BJ (cell line): ENCODE measurements at places on chromosomes 2 and 18. TPM values are rescaled to one million over a fixed set of nuclear protein-coding genes. Genes with fewer than 3 reads are reported as not detected.

- no peak for DNase-seq
These were observed 17.5 kb downstream of the STAT1 start for GRCh38 chr2:190996338-190996946.

Gene FANCL
- 6.4 and 10.1 TPM in 2 replicates for polyA plus RNA-seq

DNA sequence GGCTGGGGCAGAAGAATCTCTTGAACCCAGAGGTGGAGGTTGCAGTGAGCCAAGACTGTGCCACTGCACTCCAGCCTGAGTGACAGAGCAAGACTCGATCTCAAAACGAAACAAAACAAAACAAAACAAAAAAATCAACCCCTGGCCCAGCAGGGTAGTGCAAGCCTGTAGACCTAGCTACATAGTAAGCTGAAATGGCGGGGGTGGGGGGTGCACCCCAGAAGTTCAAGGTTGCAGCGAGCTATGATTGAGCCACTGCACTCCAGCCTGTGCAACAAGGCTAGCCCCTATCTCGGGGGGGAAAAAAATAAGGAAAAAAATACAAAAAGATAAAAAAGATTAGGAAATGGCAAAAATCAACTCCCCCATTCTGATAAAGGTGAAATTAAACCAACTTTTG, 6.4 kb downstream of the ATL2 start:
- DNase-seq = no peak

Gene DAW1
- 0.10 TPM in 1 of 2 replicates, not detected in the other for polyA plus RNA-seq

DNA sequence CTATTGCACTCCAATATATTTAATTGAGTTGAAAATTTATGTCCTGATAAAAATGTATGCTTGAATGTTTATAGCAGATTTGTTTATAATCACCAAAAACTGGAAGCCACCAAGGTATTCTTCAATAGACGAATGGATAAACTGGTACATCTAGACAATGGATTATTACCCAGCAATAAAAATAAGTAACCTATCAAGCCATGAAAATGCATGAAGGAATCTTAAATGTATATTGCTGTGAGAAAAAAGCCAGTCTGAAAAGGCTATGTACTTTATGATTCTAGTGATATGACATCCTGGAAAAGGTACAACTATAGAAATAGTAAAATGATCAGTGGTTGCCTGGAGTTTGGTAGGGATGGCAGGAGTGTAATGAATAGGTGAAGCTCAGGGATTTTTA, 580.7 kb downstream of the DCC start:
- DNase-seq = no peak

DNA sequence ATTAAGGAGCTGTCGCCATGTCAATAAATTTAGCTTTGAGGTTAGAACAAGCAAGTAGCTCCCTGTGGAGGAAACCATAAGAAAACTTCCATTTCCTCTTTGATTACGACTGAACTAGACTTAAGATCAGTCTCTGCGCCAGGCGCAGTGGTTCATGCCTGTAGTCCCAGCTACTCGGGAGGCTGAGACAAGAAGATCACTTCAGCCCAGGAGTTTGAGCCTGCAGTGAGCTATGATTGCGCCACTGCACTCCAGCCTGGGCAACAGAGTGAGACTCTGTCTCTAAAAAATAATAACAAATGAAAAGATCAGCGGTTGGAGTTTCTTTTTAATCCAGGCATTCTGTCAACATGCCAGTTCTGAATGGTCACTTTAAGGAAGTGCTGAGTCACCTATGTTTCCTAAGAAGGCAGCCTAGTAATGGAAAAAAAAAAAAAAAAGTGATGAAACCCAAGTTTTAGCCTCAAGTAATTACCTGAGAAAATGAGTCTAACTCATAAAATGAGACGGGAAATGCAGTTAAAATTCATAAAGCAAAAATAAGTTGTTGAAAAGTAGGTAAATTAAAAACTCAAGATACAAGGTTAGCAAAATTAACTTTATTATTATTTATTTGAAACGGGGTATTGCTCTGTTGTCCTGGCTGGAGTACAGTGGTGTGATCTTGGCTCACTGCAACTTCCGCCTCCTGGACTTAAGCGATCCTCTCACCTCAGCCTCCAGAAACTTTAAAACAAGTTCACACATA, 10.2 kb downstream of the C18orf32 start:
- no peak for DNase-seq

- no peak for DNase-seq
These were observed 46.0 kb downstream of the ADCY3 start for GRCh38 chr2:24874035-24874434.

- no peak for DNase-seq
These were observed 631.8 kb upstream of the ID2 start for GRCh38 chr2:8049851-8050571.

DNA sequence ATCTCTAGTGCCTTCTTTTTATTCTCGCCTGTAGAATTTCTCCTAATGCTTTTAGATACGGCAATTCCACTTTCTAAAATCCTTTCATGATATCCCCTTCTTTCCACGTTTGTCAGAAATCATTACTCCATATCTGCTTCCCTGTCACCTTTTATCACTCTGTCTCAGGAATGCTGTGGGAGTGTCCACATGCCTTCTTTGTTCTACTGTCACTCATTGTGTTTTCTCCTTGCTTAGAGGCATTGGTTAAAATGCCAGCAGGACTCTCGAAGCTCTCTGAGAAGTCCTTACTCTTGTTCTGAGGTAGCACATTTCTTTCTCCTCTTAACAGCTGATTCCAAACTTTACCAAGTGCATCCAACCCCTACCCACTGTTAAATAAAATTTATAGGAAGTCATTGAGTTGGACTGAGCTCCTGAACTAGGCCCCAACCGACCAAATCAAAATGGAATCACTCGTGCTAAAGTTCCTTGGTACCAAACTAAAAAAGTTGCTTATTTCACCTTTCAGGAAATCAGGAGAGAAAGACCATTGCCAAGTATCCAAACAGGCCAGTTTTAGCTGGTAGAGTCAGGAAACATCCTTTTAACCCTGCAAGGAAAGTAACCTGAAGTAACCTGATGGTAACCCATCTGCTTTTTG, 10.6 kb upstream of the GALNT5 start:
- DNase-seq = no peak

Gene TRABD2A
- polyA plus RNA-seq = 3.0 and 3.8 TPM in 2 replicates

Gene CEP192
- 13.3 and 17.0 TPM in 2 replicates for polyA plus RNA-seq

Gene LBX2
- polyA plus RNA-seq = 0.37 and 0.61 TPM in 2 replicates

DNA sequence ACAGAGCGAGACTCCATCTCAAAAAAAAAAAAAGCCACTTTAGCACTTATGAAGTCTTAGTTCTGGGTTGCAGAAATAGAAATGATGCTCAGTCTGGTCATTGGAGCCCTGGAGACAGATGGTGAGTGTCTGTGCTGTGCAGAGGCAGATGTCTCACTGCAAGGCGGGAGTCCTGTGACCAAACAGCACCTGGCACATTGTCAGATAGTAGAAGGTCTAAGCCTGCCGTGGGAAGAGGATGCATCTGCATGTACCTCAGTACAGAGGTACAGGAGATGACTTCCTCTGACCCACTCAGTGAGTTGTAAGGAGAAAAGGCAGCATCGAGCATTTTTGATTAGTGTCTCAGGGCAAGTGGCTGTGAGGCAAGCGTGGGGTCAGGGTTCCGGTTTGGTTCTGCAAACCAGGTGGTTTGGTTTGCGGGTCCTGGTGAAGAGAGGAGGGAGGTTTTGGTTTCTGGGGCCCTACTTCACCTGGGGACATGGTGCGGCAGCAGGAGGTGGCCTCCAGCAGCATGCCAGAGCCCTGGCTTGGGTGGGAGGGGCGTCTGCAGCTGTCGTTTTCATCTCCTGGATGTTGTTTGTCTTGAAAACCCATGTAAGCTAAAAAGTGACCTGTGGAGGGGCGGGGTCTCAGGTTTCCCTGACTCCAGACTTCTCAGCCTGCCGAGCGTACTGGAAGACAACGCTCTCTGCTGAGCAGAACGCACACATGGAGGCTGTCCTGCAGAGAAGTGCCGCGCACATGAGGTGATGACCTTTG, 3.8 kb downstream of the RBFA start:
- no peak for DNase-seq

Gene FAM228B
- polyA plus RNA-seq = 4.2 and 7.6 TPM in 2 replicates

GRCh38 chr2:237309011-237309410, 105.0 kb downstream of the COL6A3 start:
- DNase-seq = no peak

GRCh38 chr2:150228936-150229335, 258.5 kb downstream of the RND3 start:
- DNase-seq = no peak

DNA sequence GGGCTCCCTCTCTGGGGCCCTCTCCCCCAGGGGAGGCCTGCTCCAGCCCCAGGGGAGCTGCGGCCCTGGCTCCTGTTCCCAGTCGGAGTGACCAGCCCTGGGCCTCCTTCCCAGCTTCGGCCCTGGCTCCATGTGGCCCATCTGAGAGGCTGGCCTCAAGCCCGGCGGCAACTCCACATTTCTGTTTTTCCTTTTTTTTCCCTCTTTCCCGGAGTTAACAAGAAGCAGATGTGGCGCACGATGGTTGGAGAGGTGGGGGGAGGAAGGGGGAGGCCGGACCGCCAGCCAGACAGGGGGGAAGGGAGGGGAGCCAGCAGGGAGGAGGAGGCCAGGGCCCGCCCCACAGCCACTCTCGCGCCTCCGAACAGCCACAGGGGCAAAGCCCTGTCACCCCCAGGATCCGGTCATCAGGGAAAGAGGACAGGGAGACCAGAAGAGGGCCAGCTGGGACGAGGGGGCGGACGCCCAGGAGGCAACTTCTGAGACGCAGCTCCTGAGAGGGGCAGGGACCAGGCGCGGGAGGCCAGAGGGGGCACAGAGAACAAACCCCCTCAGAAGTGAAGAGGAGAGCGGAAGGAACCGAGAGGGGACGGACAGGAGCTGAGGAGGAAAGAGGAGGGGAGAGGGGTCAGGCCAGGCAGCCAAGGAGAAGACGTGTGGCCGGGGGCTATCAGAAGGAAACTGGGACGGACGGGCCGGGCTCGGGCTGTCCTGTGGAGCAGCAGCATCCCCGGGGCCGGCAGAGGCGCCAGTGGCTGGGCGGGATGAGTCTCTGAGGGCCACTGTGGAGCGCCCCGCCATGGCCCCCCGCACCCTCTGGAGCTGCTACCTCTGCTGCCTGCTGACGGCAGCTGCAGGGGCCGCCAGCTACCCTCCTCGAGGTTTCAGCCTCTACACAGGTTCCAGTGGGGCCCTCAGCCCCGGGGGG, at the start of gene EMILIN1:
TSS of gene EMILIN1 (plus strand) at position 349 of the 928 bp plus-strand sequence. CDS start at position 800, 451 bp downstream.
- DNase-seq = peak; percentile 84

- DNase-seq = no peak
These were observed 1473.4 kb downstream of the SUCLG1 start for GRCh38 chr2:82985572-82986197.

DNA sequence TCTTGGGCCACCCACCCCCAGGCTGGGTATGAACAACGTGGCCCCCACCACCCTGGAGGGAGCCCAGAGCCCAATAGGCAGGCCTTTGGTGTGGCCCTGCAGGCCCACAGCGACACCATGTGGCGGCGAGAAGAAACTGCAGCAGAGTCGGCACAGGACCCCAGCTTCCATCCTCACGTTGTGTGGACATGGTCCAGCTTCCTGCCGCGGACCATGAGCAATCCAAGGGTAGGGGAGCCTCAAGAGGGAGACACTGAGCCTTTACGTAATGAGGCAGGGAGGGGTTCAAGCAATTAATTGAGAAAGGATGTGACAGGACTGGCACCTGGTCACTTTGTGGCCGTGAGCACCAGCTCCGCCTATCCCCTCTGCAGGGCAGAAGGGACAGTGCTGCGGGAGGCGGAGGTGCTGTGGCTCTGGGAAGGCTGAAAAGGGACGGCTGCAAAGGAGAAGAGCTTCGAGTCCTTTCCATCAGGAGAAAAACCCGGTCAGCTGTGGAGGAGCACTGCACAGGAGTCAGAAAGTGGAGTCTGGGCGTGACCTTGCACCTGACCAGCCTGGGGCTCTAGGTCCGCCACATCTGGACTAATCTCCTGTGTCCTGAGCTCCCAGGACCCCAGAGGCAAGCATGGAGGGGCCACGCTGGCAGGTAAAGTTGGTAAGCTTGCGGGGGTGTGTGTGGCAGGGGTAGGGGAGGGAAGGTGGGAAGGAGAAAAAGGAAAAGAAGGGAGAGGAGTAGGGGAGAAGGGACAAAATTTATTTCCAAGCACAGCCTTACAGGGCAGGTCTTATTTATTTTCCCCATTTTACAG, 44.9 kb downstream of the TMEM37 start:
- DNase-seq = no peak

Gene TMEM247
- polyA plus RNA-seq = not detected in 2 replicates

- no peak for DNase-seq
These were observed 148.0 kb downstream of the ASB1 start for GRCh38 chr2:238574490-238575271.

GRCh38 chr2:44168681-44169154, at the start of gene PPM1B:
TSS of gene PPM1B (plus strand) at chr2:44168875. CDS start at chr2:44201200, 32,325 bp downstream.
- DNase-seq = no peak

GRCh38 chr2:14673351-14673875, 40.9 kb downstream of the LRATD1 start:
- no peak for DNase-seq

Gene NOSTRIN
- not detected in 2 replicates for polyA plus RNA-seq
